ENCODE measurements at places on chromosomes 2 and 18. TPM values are rescaled to one million over a fixed set of nuclear protein-coding genes. Genes with fewer than 3 reads are reported as not detected.

- no peak for DNase-seq
These were observed 990.2 kb downstream of the TSN start for GRCh38 chr2:122745603-122746002.

DNA sequence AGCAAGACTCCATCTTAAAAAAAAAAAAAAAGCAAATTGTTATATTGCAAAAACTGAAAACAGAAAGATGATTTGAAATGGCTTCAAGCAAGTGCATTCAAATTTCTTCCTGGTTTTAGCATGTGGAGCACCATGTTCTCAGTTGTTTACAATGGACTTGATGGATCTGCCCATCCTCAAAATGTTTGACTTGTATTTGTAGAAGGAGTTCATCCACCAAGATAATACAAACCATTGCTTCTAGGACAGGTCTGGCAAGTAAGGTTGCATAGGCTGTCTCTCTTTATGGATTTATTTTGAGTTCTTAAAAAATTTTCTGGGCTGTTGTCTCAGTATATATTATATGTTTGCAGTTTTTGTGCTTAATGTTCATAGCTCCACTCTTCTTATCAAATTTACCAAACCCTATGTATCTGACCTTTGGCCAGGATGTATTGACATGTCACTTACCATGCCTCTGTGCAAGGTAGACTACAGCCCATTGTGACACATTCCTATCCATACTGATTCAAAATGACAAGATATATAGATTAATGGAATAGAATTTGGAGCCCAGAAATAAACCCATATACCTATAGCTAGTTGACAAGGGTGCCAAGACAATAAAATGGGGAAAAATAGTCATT, 21.7 kb upstream of the ZCCHC2 start:
- no peak for DNase-seq

DNA sequence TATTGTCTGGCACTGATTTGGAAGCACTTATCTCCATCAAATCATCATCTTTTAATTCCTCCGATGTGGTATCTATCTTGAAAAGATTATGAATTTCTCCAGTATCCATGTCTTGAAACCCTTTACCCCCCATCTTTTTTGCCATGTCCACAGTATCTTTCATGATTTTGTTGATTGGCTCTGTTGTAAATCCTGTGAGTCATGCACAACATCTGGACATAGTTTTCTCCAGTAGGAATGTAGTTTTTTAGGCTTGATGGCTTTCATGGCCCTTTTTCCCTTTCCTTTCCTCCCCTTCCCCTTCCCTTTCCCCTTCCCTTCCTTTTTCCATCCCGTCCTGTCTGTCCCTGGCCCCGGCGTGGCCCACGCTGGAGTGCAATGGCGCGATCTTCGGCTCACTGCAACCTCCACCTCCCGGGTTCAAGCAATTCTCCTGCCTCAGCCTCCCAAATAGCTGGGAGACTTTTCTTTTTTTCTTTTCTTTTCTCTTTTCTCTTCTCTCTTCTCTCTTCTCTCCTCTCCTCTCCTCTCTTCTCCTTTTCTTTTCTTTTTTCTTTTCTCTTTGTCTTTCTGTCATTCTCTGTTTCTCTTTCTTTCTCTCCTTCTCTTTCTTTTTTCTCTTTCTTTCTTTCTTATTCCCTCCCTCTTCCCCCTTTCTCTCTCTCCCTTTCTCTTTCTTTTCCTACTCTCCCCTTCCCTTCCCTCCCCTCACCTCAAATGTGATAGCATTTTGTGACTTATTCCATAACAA, 18.4 kb upstream of the ZNF638 start:
- no peak for DNase-seq

DNA sequence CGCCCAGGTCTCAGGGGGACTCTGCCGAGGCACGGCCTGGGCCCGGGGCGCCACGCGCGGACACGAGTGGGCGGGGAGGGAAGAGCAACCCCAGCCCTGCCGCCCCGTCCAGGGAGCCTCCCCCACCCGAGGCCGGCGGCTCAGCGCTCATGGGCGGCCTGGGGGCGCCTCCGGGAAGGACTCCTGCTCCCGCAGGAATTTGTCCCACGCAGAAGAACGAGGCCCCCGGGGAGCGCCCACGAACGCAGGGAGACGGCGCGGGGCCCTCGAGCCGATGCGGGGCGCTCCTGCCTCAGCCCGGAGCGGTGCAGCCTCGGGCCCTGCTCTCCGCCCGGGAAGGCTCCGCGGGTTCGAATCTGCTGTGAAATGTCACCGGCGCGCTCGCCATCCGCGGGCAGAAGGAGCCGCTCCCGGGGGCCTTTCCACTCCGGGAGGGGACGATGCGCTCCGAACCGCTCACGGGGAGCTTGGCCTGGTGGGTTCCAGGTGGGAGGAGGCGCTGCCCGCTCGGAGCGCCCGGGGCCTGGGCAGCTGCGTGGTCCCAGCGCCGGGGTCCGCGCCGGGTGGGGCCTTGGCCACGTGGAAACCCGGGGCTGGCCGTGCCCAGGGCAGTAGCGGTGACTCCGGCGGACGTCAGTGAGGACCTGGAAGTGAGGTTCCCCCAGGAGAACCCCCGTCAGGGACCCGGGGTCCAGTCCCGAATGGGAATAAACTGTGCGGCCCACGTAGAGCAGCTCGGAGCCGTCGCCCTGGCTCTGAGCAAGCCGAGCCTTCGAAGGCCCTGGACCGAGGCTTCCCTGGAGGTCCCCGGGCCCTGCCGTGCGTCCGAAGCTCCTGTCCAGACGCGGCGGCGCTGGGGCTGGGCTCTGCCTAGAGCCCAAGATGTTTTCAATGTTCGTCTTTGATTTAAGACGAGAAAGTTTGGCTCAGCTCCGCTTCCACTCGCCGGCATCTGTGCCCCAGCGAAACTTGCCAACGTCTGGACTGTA, 41.4 kb upstream of the CTDP1 start:
- DNase-seq: no peak

DNA sequence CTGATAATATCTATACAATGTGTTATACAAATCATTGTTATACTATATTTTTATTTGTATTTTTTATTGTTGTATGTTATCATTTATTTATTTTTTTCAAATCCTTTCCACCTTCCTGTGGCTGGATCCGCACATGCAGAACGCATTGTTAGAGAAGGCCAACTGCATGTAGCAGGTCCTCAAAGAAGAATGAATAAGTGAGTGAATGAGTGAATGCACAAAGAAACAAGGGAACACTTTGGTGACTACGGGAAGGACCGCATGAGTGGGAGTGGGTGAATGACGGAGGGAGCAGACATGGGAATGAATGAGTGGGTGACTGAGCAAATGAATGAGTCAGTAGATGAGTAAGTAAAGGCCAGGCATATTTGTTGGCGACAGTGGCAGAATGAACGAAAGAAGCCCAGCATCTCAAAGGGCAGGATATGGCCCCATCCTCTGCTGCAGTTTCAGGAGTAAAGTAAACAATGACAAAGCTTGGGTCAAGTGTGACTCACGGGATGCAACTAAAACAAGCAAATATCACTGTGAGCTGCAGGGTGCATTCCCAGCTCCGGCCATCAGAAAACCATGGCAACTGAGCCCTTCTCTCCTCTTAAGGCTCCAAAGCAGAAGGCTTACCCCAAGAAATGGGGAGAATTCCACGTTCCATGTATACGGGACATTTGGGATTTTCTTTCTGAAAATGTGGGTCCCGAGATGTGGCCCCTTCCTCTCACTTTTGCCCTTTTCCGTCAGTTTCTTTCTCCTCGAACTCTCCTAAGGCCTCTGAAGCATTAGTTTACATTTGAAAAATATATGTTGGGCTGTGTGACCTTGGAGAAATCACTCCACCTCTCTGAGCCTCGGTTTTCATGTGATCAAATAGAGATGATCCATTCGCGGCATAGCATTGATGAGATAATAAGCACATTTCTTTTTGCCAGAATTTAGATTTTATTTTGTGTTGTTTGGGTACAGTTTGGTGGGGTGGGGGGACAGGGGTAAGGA, 24.5 kb downstream of the KCNF1 start:
- peak; percentile 96 for DNase-seq

GRCh38 chr2:211620986-211621385, 917.6 kb downstream of the ERBB4 start:
- no peak for DNase-seq

DNA sequence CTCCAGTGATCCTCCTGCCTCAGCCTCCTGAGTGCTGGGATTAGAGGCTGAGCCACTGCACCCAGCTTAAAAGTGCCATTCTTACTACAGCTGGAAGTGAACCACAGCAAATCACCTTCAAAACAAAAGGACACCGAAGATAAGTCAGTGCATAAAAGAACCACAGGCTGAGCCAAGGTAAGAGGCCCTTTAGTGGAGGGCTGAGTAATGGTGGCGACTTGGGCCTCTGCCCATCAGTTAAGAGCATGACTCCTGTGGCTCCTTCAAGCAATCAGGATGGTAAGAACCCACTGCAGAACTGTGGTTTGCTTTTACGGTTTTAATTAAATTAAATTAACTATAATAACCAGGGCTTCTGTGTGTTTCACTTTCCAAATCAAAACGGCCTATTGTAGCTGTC, 75.1 kb downstream of the CTAGE1 start:
- peak; percentile 93 for DNase-seq

DNA sequence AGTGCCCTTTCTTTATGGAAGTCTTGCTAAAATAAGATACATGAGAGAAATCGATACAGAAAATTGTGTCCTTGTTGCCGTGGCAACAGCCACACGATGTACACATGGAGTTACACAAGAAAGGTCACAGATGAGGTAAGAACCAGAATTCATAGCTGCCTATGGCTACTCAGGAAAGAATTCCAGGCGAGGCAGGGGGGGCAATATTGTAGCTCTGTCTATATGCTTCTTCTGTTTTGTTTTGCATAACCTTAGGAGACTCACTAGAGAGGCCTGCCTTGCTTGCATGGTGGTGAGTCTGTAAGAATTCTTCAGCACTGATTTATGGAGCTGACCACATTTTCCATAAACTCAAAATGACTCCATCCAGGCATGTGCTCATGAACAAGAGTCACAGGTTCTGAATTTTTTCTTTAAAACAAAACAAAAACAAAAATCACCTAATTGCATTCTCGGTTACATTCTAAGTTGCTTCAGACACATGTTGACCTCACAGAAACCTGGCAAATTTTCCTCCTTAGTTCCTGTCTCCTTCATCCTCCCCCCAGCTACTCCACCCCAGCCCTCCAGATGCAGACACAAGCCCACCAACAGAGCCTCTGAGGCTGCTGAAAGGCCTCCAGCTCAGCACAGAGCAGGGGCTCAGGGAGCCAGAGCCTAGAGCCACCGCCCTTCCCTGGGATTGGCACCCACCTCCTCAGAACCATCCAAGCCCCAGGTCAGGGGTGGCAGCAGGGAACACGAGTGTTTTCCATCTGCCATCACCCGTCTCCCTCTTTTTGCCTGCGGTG, 183.5 kb downstream of the ANTXR1 start:
- DNase-seq: peak; percentile 12

GRCh38 chr2:216546241-216546640, 47.6 kb downstream of the RPL37A start:
- DNase-seq: no peak

- DNase-seq: no peak
These were observed 19.6 kb downstream of the CHN1 start for GRCh38 chr2:174985614-174986013.

DNA sequence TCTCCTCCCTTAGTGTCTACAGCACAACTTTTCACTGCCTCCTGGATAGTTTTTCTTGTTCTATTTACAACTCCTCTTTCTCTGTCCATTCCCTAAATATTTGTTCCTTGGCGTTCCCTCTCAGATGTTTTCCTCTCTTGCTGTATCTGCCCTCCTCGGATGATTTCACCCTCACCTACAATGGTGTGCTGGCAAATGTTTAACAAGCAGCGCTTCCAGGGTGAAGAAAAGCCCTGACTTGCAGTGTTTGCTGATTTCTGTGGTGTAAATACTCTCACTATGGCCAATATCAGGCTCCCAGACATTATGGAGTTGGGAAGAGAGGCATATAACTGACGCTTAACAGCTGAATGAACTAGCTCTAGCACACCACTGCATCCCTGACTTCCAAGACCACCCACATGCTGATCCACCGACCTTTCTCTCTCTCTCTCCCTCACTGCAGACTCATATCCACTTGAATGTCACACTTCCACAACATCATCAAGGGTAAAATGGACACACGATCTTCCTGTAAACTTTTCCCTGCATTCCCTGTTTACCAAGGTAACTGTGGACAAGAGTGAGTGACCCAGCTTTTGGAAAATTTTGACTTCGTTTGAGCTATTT, 31.5 kb upstream of the SPTBN1 start:
- DNase-seq: no peak

DNA sequence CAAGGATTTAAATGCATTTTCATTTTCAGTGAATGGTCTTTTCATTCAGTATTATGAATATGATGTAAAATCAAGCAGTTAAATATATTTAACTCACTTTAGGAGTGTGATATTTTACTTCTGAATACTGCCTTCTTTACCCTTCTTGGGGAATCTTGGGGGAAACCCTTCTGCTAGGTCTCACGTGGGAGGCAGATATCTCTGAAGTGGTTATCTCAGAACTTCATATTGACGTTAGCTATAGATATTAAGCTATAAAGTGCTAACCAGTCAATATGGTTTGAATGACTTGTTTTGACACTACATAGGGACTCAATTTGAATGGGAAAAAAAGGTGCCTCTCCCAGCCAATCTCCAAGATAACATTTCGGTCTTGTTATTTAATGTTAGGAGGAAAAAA, 9.8 kb downstream of the REL start:
- DNase-seq: no peak

DNA sequence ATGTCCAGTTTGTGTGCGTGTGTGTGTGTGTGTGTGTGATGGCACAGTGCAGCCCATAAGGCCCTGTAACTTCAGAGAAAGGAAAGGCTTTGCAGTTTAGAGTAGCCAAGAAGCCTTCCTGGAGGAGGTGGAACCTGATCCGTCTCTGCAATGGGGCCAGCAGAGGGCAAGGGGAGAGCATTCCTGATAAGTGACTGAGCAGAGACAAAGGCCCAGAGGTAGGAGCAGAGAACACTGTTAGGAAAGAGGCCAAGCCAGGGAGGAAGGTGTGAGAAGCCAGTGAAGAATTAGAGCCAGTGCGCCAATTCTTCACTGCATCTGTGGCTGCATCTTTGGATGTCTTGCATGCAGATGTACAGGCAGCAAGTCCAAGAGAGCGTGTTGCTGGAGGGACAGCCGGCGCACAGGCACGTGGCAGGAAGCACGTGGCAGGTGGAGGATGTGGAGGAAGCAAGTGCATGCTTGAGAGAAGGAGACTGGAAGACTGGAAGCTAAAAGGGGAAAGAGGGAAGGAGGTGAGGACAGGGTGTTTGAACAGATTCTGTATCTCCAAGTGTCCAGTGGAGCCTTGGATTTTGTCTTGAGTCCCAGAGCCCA, 196.3 kb downstream of the CTIF start:
- DNase-seq: peak; percentile 36

DNA sequence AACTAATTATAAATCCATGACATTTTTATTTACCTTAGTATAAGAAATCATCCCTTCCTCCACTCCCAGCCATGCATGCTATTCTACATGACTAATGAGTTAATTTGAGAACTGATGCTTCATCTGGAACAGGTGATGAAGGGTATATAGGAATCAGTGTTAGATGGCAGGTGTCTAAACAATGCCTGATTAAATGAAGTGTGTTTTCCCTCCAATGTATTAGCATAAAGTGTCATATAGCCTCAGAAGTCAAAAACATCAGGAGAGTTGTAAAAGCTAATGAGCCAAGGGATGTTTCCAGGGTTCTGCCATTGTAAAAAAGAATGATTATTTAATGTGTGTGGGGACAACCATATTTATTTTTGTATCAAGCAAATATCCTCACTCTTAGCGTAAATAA, 913.8 kb downstream of the DCC start:
- DNase-seq: no peak

Gene HAUS1
- total RNA-seq: 46.7 TPM

Gene CCDC74A
- 18.7 TPM for total RNA-seq

Gene RHOB
- total RNA-seq: 121 TPM

Gene KIF5C
- total RNA-seq: 3.2 TPM

Gene GRB14
- total RNA-seq: 2.9 TPM

Gene FLACC1
- total RNA-seq: not detected

All from Daoy (cell line).